ENCODE measurements at places on chromosomes 5 and 9. TPM values are rescaled to one million over a fixed set of nuclear protein-coding genes. Genes with fewer than 3 reads are reported as not detected.

Gene EFNA5
- not detected for total RNA-seq

Gene LEAP2
- 3.9 TPM for total RNA-seq

Gene CKMT2
- total RNA-seq, result not detected

Gene GPRIN1
- total RNA-seq, result 3.1 TPM

Gene IFNB1
- 0.23 TPM for total RNA-seq

Gene RAI14
- 1.5 TPM for total RNA-seq

Gene MYMK
- total RNA-seq, result not detected

Gene LNPEP
- total RNA-seq, result 37.7 TPM

Gene IFNK
- total RNA-seq, result not detected

Gene RNF183
- not detected for total RNA-seq

Gene GABRA6
- not detected for total RNA-seq

Gene LMX1B
- total RNA-seq, result not detected

Gene TPPP
- total RNA-seq, result not detected

Gene CA9
- total RNA-seq, result not detected

Gene STPG3
- 1.2 TPM for total RNA-seq

Gene LECT2
- not detected for total RNA-seq

Gene BAAT
- 0.08 TPM for total RNA-seq

Gene FAM153A
- total RNA-seq, result 6.3 TPM

Gene ANKRD18A
- total RNA-seq, result 4.1 TPM

Gene PIP5KL1
- 1.1 TPM for total RNA-seq

Gene MRPL36
- total RNA-seq, result 118 TPM

Gene MYO10
- total RNA-seq, result 0.41 TPM

Gene TLR4
- total RNA-seq, result not detected

Gene PCDHB14
- not detected for total RNA-seq

Gene NSMF
- total RNA-seq, result 57.2 TPM

Gene SLC25A2
- 0.20 TPM for total RNA-seq

All from activated T-helper 1 cell treated with anti-CD3 and anti-CD28 coated beads, Interleukin-12 subunit alpha, Interleukin-12 subunit beta, Interleukin-2, Interleukin-4 antibody, amounts not matched to agents 30 ng/mL and 10 ng/mL and 1 ng/mL, durations not matched to agents 14 hours and 24 hours and 36 hours (primary cell).